ENCODE measurements at places on chromosomes 12 and 14.

DNA sequence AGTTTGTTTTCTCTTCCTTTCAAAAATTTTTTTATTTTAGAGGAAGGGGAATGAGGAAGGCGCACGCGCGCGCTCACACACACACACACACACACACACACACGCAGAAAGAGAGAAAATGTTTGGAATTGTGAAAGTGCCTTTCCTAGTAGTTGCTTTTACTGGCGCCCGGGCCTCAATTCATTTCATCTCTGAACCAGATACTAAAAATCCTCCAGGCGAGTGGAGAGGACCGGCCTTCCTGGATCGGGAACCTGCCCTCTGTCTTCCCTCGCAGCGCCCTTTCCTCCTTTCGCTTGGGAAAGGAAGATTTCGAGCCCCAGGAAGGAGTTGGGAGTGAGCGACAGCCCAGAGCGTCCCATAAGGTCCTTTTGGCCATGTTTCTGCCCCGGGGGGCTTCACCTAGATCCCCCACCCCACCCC lies 7.8 kb upstream of the TBX3 start:
- DNase-seq, result no peak

- no peak for DNase-seq
These were observed 49.8 kb downstream of the EID3 start for GRCh38 chr12:104353012-104353981.

- DNase-seq, result no peak
These were observed 4.2 kb upstream of the DTX3 start for GRCh38 chr12:57600395-57600794.

- no peak for DNase-seq
These were observed 7.0 kb downstream of the SYNE3 start for GRCh38 chr14:95509495-95509894.

DNA sequence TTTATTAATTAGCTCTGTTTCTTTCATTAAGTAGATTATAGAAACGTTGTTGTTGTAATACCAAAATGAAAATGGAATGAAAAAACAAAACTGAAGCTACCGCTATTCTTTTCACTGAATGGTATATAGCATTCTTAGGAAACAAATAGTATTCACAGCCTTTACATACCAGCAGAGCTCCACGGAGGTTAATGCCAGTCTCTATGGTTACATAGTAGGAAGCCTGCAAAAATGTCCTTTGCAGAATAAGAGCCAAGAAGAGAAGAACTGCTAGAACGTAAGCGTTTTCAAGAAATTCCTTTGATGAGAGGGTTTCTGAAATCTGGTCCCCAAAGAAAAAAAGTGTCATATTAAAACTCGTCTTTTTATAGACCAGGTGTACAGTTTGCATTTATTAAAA lies 30.6 kb downstream of the ABCC9 start:
- no peak for DNase-seq

DNA sequence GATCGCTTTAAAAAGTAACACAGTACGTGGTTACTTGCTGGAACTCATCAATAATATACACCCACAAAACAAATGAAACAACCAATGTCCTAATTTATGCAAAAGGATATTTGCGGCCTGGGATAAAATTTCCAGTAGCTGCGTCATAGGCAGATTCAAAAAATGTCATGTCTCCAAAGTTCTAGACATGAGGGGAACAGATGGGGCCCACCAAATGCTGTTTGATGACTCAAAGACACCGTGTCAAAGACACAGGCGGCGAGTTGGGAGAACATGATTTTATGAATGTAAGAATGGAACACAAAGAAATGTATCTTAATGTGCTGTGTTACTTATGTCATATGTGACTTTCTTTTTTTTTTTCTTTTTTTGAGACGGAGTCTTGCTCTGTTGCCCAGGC lies 34.3 kb upstream of the NCOR2 start:
- DNase-seq, result no peak

Data from mesenteric fat pad (tissue), 1 donor.